Peyer's patch (tissue), 4 donors: ENCODE measurements at places on chromosomes 4 and X. TPM values are rescaled to one million over a fixed set of nuclear protein-coding genes. Genes with fewer than 3 reads are reported as not detected.

GRCh38 chrX:115339441-115340025 is 50.0 kb downstream of the LUZP4 start:
- no peak overlapping the region for H3K27ac ChIP-seq
- no peaks in the 10 kb centered on the region for H3K4me1 ChIP-seq
- H3K36me3 ChIP-seq, result no peaks in the 10 kb centered on the region
- no peak overlapping the region for H3K4me3 ChIP-seq
- no peaks in the 10 kb centered on the region for H3K27me3 ChIP-seq

DNA sequence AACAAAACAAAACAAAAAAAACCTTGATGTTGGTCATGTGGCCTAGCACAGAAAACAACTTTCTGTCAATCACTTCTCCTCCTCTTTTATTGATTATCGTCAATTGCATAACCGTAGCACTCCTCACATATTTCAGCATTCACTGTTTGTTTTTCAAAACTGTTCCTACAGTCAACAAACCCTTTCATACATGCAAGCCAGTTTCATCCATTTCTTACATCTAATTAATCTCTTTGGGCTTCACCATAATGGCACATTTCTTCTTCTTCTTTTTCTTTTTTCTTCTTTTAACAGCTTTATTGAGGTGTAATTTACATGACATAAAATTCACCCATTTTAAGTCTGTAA is 246.9 kb downstream of the PTTG2 start:
- H3K36me3 ChIP-seq, result no peaks in the 10 kb centered on the region
- no peak for DNase-seq
- no peaks in the 10 kb centered on the region for H3K27me3 ChIP-seq
- H3K27ac ChIP-seq, result no peak overlapping the region
- H3K4me3 ChIP-seq, result no peak overlapping the region
- no peaks in the 10 kb centered on the region for H3K4me1 ChIP-seq

GRCh38 chr4:683982-684622 is 4.8 kb downstream of the SLC49A3 start:
- DNase-seq, result no peak
- no peak overlapping the region for H3K4me3 ChIP-seq
- H3K27me3 ChIP-seq, result no peaks in the 10 kb centered on the region
- peaks cover 8% of the 10 kb centered on the region for H3K4me1 ChIP-seq
- H3K27ac ChIP-seq, result no peak overlapping the region
- no peaks in the 10 kb centered on the region for H3K36me3 ChIP-seq

- H3K27ac ChIP-seq, result no peak overlapping the region
- H3K36me3 ChIP-seq, result no peaks in the 10 kb centered on the region
- no peaks in the 10 kb centered on the region for H3K4me1 ChIP-seq
- DNase-seq, result no peak
- H3K27me3 ChIP-seq, result no peaks in the 10 kb centered on the region
Observed at GRCh38 chr4:141711211-141711610, 74.8 kb downstream of the IL15 start.

HSFX4 gene
- total RNA-seq, result not detected
